Fibroblast of lung (primary cell): ENCODE measurements at places on chromosomes 6 and 20. TPM values are rescaled to one million over a fixed set of nuclear protein-coding genes. Genes with fewer than 3 reads are reported as not detected.

SNAP91 gene
- under 0.01 and 0.17 TPM in 2 replicates for total RNA-seq

PRRT1 gene
- 0.26 and 0.33 TPM in 2 replicates for total RNA-seq

POM121L2 gene
- total RNA-seq: not detected in 2 replicates

ZC2HC1B gene
- total RNA-seq: not detected in 2 replicates

PHACTR3 gene
- not detected in 2 replicates for total RNA-seq

CDYL gene
- 21.3 and 24.9 TPM in 2 replicates for total RNA-seq

TGM3 gene
- total RNA-seq: under 0.01 TPM in 1 of 2 replicates, not detected in the other

DDO gene
- total RNA-seq: 8.7 and 12.2 TPM in 2 replicates

SLC4A11 gene
- 0.51 and 1.7 TPM in 2 replicates for total RNA-seq

RHAG gene
- total RNA-seq: not detected in 2 replicates

KLHDC3 gene
- 54.5 and 72.2 TPM in 2 replicates for total RNA-seq

RAET1L gene
- total RNA-seq: not detected in 2 replicates

CUL7 gene
- 30.3 and 60.3 TPM in 2 replicates for total RNA-seq

APCDD1L gene
- 0.99 and 1.0 TPM in 2 replicates for total RNA-seq

DNA sequence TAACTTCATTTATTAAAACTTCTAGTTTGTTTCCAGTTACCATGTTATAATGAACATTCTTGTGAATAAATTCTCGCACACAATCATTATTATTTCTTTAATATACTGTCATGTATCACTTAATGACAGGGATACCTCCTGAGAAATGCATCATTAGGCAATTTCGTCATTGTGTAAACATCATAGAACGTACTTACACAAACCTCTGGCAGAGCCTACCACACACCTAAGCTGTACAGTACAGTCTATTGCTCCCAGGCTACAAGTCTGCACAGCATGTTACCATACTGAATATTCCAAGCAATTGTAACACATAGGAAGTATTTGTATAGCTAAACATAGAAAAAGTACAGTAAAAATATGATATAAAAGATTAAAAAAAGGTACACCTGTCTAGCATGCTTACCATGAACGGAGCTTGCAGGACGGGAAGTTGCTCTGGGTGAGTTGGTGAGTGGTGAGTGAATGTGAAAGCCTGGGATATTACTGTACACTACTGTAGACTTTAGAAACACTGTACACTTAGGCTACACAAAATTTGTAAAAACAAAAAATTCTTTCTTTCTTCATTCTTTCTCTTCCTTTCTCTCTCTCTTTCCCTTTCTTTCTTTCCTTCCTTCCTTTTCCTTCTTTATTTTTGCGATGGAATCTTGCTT, 268.2 kb upstream of the SOX4 start:
- no peak overlapping the region for H3K4me3 ChIP-seq
- H3K4me1 ChIP-seq: no peaks in the 10 kb centered on the region
- no peak overlapping the region for H3K27ac ChIP-seq
- H3K27me3 ChIP-seq: no peaks in the 10 kb centered on the region
- no peaks in the 10 kb centered on the region for H3K36me3 ChIP-seq
- DNase-seq: no peak

- no peaks in the 10 kb centered on the region for H3K4me1 ChIP-seq
- peak; percentile 54 for DNase-seq
- no peak overlapping the region for H3K4me3 ChIP-seq
- H3K27me3 ChIP-seq: no peaks in the 10 kb centered on the region
- H3K27ac ChIP-seq: no peak overlapping the region
- peaks cover 6% of the 10 kb centered on the region for H3K36me3 ChIP-seq
Measured at GRCh38 chr20:3262566-3262965, 23.6 kb upstream of the SLC4A11 start.

- H3K27ac ChIP-seq: no peak overlapping the region
- no peaks in the 10 kb centered on the region for H3K36me3 ChIP-seq
- no peak for DNase-seq
- H3K27me3 ChIP-seq: no peaks in the 10 kb centered on the region
- peaks cover 2% of the 10 kb centered on the region for H3K4me1 ChIP-seq
Measured at GRCh38 chr6:12048609-12049008, 36.5 kb downstream of the HIVEP1 start.

DNA sequence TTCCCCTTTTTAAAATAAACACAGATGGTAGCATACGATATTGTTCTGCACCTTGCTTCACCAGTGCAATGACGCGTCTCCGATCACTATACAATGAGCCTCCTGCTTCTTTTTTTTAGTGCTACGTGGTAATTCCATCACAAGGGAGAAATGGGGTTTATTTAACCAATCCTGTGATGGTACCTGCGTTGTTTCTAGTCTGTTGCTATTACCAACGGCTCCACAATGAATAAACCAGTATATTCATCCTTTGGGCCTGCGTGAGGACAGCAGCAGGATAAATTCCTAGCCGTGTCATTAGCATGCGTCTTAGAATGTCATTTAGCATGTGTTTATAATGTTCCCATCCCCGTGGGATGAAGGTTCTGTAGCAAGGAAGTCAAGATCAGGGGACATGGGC, 42.9 kb downstream of the GNAS-AS1 start:
- H3K36me3 ChIP-seq: no peaks in the 10 kb centered on the region
- no peak overlapping the region for H3K4me3 ChIP-seq
- no peak overlapping the region for H3K27ac ChIP-seq
- DNase-seq: no peak

GRCh38 chr6:99426451-99426757, 1.3 kb upstream of the PNISR start:
- H3K36me3 ChIP-seq: no peaks in the 10 kb centered on the region
- no peaks in the 10 kb centered on the region for H3K27me3 ChIP-seq
- H3K4me3 ChIP-seq: peak overlapping the region; percentile 68
- H3K27ac ChIP-seq: peak overlapping the region; percentile 100

- H3K4me3 ChIP-seq: no peak overlapping the region
- no peak overlapping the region for H3K27ac ChIP-seq
- no peaks in the 10 kb centered on the region for H3K36me3 ChIP-seq
- H3K4me1 ChIP-seq: peaks cover 27% of the 10 kb centered on the region
- H3K27me3 ChIP-seq: no peaks in the 10 kb centered on the region
Measured at GRCh38 chr20:41006936-41007474, 21.6 kb upstream of the TOP1 start.

DNA sequence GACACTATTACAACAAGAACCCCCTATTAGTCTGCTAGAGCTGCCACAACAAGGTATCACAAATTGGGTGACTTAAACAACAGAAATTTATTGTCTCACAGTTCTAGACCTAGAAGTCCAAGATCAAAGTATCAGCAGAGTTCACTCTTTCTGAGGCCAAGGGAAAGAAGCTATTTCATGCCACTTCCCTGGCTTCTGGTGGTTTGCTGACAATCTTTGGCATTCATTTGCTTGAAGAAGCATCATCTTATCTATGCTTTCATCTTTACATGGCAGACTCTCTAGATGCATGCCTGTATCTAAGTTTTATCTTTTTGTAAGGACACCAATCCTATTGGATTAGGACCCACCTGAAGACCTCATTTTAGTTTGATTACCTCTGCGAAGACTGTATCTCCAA, 296.8 kb upstream of the MARCKS start:
- H3K36me3 ChIP-seq: no peaks in the 10 kb centered on the region
- no peak overlapping the region for H3K27ac ChIP-seq
- H3K4me1 ChIP-seq: peaks cover 9% of the 10 kb centered on the region
- H3K4me3 ChIP-seq: no peak overlapping the region
- H3K27me3 ChIP-seq: no peaks in the 10 kb centered on the region
- peak; percentile 33 for DNase-seq

DNA sequence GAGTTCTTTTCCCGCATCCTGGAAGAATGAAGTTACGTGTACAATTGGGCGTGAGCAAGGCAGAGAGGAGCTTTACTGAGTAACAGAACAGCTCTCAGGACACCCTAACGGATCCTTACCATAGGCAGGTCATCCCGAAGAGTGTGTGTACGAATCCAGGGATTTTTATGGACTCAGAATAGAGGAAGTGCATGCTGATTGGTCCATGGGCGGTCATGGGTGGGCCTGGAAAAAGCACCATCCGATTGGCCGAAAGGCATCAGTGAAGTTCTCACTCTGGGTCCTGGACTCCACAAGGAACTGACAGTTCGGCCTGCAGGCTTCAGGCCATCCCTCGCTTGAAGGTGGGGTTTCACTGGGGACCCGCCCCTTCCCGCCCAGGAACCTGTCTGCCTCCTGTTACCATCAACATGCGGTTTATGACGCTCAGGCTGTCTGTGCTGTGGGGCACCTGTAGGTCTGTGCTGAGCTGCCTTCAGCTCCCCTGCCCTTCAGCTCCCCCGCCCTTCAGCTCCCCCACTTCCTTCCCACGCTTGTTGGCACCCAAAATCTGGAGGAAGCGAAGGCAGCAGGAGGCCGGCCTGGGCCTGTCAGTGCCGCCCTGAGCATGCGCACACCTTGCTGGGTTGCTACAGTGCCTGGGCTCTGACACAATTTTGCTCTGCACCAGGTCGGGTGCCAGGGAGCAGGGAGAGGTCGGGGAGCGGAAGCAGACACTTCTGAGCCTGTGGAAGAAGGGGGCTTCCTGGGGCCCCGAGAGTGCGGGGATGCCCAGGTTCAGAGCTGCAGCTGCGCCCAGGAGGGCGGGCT, 57.9 kb upstream of the MANEA start:
- DNase-seq: no peak
- no peak overlapping the region for H3K4me3 ChIP-seq
- no peaks in the 10 kb centered on the region for H3K27me3 ChIP-seq
- no peak overlapping the region for H3K27ac ChIP-seq

GRCh38 chr6:41723530-41724227, 11.7 kb downstream of the TFEB start:
- no peak overlapping the region for H3K4me3 ChIP-seq
- no peaks in the 10 kb centered on the region for H3K36me3 ChIP-seq
- H3K4me1 ChIP-seq: peaks cover 5% of the 10 kb centered on the region
- DNase-seq: peak; percentile 89
- no peaks in the 10 kb centered on the region for H3K27me3 ChIP-seq

GRCh38 chr20:59299945-59300332, 472 bp upstream of the EDN3 start:
- H3K27me3 ChIP-seq: no peaks in the 10 kb centered on the region
- H3K4me3 ChIP-seq: no peak overlapping the region
- no peaks in the 10 kb centered on the region for H3K36me3 ChIP-seq
- DNase-seq: no peak

- peak overlapping the region; percentile 70 for H3K27ac ChIP-seq
- DNase-seq: no peak
- no peaks in the 10 kb centered on the region for H3K36me3 ChIP-seq
- no peak overlapping the region for H3K4me3 ChIP-seq
- no peaks in the 10 kb centered on the region for H3K27me3 ChIP-seq
Measured at GRCh38 chr6:38261626-38262025, 378.1 kb downstream of the BTBD9 start.

DNA sequence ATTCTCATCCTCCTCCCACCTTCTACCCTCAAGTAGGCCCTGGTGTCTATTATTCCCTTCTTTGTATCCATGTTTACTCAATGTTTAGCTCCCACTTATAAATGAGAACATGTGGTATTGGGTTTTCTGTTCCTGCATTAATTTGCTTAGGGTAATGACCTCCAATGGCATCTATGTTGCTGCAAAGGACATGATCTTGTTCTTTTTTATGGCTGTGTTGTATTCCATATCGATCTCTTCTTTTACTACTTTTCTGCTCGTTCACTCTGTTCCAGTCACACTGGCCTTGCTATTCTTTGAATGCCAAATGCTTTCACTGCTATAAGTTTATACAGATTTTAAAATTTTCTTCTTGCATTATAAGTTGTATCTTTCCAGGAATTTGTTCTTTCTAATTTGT, 57.7 kb downstream of the RSPH3 start:
- no peak for DNase-seq
- no peak overlapping the region for H3K27ac ChIP-seq
- no peak overlapping the region for H3K4me3 ChIP-seq
- H3K36me3 ChIP-seq: no peaks in the 10 kb centered on the region
- no peaks in the 10 kb centered on the region for H3K4me1 ChIP-seq

DNA sequence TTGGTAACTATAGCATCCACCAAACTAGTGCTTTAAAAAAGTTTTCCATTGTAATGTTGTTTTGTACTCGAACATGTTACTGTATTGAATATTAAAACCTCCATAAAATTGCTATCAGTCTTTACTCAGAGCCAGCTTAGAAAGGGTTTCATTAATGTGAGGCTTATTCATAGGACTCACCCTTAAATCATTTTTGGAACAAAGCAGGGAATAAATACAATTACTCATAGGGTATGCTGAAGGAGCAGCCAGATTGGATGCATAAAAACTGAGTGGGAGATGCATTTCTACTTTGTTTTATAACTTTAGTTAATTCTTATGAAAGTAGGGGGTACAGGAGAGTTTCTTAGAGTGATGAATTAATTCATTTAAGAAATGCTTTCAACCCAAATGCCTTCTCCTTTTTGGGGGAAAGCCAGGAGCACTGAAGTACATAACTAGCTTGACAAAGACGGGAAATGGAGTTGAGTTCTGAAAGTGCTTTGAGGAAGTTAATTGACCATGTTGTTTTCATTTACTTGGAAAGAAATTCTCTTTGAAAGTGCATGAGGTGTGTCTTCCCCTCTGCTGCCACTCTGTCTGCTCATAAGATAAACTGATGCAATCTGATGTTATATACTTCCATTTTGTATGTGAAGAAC, 90.3 kb downstream of the RNF144B start:
- H3K27ac ChIP-seq: no peak overlapping the region
- H3K36me3 ChIP-seq: no peaks in the 10 kb centered on the region
- H3K4me1 ChIP-seq: no peaks in the 10 kb centered on the region

- no peaks in the 10 kb centered on the region for H3K4me1 ChIP-seq
- no peaks in the 10 kb centered on the region for H3K36me3 ChIP-seq
- no peaks in the 10 kb centered on the region for H3K27me3 ChIP-seq
- H3K4me3 ChIP-seq: no peak overlapping the region
Measured at GRCh38 chr6:127792616-127793015, 108.2 kb downstream of the THEMIS start.
